Left ventricle myocardium superior (tissue), 1 donor: ENCODE measurements at places on chromosomes 5 and 9.

DNA sequence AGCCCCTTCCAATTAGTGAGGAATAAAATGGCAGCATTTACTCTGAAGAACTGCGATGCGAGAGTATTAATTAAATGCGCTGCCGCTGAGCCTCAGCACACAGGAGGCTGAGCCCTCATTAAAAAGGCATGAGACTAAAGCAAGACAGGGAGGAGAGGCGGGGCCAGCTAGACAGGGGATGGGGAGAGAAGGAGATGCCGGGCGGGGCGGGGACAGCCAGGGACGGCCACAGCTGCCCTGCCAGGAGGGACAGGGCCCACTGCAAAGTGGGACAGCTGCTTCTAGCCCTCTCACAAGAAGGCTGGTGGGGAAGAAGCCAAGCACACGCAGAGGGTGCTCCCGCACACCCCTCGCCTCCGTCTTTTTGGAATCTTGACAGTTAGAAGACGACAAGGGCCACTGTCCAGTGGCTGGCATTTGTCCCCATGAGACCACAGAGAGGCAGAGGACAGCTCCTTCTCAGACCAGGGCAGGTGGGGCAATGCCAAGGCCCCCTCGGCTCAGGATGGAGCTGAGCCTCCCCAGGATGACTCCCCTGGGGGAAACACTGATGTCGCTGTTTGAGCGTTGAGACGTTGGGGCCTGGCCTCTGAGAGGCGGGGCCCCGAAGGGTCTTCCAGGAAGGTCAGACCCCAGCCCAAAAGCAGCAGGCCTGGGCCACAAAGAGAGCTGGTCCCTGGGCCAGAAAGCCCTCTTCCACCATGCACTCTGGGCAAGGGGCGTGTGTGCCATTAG lies 26.9 kb downstream of the ADAMTS2 start:
- no peak for DNase-seq

DNA sequence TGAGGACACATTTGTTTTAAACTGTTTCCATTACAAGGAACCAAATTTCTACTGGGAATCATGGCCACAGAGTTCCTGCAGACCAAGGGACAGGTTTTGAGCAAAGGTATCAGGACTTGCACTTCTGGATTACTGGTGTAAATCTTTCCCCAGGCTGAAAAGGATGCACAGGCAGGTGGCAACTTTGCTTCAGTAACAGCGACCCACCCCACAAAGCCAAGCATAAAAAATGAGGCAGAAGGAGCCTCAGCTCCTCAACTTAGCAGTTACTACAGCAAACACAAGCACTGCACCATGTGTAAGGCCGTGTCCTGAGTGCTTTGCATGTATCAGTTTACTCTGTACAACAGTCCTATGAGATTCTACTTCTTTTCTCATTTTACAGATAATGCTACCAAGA lies 251.9 kb downstream of the EBF1 start:
- DNase-seq = no peak

GRCh38 chr5:177328545-177329231 lies 17.0 kb upstream of the MXD3 start:
- DNase-seq = no peak

DNA sequence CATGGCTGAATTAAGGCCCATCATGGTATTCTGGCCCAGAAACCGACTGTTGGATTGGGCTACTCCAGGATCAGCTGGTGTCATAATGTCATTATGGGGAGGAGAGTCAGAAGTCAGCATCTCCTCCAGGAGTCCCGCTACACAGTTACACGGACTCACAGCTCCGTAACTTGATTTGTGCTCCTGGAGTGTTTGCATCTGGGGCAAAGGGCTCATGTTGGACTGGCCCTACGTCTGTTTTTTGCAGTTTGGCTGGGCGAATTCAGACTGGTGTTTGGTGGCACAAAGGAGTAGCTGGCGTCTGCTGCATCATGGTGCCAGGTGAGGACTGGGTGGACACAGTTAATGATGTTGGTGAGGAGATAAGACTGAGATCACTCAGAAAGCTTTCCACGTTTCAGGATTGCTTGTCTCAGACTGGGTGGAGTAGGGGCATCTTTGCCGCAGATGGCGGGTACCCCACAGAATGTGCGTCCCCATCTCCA lies 31.3 kb downstream of the OR2V1 start:
- DNase-seq = no peak

DNA sequence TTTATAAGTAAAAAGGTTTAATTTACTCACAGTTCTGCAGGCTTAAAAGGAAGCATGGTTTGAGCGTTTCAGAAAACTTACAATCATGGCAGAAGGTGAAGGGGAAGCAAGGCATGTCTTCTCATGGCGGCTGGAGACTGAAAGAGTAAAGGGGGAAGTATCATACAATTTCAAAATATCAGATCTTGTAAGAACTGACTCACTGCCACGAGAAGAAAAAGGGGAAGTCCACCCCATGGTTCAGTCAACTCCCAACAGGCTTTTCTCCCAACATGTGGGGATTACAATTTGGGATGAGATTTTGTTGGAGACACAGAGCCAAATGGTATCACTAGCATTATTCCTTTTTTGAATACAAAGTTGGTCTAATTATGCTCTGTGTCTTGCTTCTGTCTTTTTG lies 627.9 kb upstream of the ST8SIA4 start:
- no peak for DNase-seq

DNA sequence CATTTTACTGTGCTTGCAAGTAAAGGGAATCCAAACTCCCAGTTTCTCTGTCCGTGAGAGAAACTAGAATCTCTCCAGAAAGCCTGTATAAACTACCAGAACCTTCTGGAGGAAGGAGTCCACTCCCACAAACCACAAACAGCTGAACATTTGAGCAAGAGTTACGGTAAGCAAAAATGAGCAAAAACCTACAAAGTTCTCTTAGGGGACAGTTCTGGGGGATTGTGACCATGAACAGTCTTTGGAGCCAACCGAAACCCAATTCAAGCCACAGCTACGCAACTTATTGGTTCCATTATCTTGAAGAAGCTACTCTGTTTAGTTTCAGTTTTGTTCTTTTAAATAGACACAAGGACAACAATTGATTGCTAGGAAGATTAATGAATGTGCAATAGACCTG lies 330.6 kb downstream of the ASTN2 start:
- DNase-seq = no peak

DNA sequence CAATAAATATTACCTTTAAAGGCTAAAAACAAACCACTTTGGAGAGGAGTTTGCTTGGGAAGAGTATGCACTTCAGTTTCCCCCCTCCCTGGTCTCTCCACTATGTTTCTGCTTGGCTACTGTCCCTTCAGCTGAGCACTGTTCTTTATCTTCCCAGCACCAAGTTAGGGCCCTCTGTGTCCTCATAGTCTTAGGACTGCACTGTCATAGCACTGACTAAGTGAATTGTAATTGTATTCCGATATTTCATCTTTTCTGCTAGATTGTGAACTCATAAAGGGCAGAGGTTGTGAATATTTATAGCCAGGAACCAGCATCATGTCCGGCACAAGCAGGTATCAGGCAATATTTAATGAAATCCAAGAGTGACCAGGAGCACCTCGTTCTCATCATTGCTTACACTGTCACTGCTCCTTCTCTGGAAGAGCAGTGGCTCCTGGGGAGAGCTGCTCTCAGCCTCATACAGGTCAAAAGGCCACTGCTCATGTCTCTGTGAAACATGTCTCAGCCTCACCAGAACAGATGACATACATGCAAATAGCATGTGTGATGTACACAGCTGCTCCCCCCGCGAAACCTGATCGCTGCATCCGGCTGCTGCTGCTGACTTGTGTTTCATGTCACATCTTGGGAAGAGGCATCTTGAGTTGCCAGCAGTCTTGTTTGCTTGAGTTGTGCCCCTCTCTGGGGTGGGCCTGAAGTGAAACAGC lies 279.7 kb upstream of the MSX2 start:
- no peak for DNase-seq

DNA sequence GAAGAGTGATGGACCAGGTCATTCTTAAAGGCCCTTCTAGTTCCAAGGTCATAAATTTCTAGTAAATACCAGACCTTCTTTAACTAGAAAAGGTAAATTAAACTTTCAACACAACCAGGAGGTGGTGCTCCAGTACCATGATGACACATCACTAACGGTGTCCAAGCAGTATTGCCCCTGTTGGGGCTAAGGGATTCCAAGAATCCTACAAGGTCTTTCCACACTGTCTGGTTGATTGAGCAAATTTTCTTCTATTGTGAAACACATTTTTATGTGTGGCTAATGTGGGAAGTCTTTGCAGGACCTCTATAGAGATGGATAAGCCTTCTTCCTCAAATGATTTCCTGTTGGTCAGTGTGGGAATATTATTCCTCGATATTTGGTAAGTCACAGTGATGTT lies 459.6 kb upstream of the PAPPA start:
- no peak for DNase-seq

GRCh38 chr9:468766-469426 lies 254.2 kb downstream of the DOCK8 start:
- no peak for DNase-seq

GRCh38 chr9:128254362-128254761 lies 21.4 kb downstream of the GOLGA2 start:
- no peak for DNase-seq

DNA sequence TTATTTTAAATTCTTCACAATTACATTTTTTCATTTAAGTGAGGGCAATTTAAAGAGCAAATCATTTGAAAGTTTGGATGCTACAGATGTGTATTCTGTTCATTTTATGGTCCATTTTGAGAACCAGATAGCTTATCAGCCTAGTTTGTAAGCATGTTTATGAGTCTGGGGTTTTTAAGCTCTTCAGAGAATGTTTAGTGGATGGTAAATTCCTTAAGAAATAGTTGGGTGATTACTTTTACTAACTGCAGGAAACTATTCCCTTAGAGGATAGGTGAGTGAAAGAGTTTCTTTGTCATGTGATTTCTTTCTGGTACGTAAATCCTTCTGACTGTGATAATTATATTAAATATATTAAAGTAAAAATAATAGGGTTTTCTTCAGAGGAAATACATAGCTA lies 17.6 kb downstream of the RASGRF2 start:
- DNase-seq = no peak

- no peak for DNase-seq
Observed at GRCh38 chr9:129875181-129875611, 39.9 kb downstream of the USP20 start.

GRCh38 chr9:110025551-110026170 lies 182.3 kb downstream of the C9orf152 start:
- DNase-seq = no peak

DNA sequence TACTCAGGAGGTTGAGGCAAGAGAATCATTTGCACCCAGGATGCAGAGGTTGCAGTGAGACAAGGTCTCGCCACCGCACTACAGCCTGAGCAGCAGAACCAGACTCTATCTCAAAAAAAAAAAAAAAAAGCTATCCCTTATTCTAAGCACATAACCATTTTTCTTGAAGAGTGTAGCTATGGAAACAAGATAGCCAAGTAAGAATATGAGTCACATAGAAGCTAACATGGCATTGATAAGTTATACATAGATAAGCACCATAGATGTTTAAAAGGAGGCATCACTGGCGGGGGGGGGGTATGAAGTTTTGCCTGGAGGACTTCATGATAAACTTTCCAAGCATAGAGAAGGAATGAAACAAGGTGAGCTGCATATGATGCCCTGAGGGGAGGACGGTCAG lies 26.0 kb downstream of the CHSY3 start:
- DNase-seq = no peak

GRCh38 chr5:66595756-66596635 lies at the start of gene MAST4:
MAST4 (plus strand) TSS chr5:66596393; CDS start chr5:66596656, 263 bp downstream.
- DNase-seq = peak; percentile 97

DNA sequence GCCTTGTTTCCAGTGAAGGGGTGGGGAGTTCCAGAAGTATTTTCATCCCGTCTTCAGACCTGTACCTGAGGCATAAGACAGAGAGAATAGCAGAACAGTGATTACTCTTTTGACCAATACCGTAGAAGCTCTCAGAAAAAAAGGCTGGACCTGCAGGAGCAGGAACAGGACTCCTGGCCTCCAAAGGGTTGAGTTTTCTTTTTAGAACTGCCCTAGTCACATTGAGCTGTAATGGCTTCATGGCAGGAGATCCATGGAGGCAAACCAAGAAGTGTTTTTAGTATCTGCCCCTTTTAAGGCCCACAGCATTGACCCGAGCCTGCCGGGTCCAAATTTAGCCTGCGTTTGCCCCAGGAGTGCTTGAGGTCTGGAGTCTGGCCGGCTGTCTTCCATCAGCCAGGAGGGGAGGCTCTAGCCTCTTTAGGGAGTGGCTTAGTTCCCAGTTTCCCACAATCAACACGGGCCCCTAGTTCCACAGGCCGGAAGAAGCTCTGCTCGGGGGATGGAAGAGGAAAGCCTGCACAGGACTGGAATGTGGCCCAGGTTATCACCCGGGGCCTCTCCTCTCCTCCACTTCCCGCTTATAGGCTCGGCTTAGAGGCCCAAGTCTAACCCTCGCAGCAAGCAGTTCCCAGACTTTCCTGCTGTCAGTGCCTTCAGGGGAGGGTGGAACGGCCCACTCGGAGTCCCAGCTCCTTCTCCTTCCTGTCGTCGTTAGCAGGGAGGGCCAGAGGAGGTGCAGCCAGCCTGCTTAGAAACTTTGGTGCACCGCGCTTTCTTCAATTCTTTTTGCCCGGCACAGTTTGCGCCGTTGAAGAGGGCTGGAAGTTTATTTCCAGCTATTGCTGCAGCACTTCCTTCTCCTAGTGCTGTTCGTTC lies 80.7 kb downstream of the C9orf152 start:
- peak; percentile 88 for DNase-seq

GRCh38 chr5:113172231-113172826 lies 195.7 kb downstream of the DCP2 start:
- no peak for DNase-seq

GRCh38 chr5:173475780-173476179 lies 140.7 kb downstream of the BOD1 start:
- DNase-seq = no peak

DNA sequence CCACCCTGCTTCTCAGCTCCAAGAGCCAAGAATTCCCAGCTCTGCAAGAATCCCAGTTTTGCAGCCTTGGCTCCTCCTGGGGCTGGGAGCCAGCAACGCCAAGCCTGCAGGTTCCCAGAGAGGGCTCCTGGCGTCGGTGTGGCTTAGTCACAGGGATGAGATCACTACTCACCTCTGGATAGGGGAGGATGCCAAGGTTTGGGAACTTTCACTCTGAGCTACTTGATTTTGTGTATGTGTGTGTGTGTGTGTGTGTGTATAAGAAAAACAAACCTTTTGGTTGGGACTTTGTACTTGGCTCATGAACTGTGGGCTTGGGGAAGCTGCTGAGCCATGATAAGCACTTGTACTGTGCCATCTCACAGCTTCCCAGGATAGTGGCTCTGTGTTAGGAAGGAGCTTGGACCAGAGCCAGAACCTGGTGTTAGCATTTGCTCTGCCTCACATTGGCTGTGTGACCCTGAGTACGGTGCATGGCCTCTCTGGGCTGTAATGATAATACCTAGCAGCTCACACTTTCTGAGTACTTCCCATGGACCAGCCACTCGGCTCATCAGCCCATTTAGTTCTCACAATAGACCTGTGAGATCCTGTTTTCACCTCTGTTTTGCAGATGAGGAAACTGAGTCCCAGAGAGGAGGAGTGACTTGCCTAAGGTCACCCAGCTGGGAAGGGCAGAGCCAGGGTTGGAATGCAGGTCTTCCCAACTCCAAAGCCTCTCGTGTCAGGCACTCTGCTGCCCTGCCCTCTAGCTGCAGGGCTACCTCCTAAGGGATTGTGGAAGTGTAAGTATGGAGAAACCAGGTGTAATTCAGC lies 41.4 kb upstream of the DAB2IP start:
- peak; percentile 65 for DNase-seq

- no peak for DNase-seq
Observed at GRCh38 chr5:55372130-55372925, 64.5 kb downstream of the MTREX start.

- DNase-seq = no peak
Observed at GRCh38 chr9:36484124-36484523, 84.1 kb upstream of the RNF38 start.
